Central memory CD4-positive, alpha-beta T cell (primary cell): ENCODE measurements at places on chromosomes 5 and 9.

DNA sequence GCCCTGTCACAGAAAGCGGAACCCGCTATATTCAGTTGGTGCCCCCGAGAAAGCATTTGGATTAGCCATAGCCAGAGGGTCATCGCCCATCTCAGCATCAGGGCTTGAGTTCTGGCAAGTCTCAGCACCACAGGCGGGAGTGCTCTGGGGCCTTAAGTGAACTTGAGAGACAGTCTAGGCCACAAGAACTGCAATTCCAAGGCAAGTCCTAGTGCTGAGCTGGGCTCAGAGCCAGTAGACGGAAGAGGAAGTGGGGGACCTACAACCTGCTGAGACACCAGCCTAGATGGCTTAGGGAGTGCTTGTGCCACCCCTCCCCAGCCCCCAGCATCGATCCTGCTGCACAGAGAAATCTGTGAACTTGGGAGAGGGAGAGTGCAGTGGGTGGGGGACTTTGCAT is 594.9 kb downstream of the CCDC171 start:
- no peak for DNase-seq

- DNase-seq: no peak
Measured at GRCh38 chr5:111480346-111480745, 32.0 kb downstream of the STARD4 start.

DNA sequence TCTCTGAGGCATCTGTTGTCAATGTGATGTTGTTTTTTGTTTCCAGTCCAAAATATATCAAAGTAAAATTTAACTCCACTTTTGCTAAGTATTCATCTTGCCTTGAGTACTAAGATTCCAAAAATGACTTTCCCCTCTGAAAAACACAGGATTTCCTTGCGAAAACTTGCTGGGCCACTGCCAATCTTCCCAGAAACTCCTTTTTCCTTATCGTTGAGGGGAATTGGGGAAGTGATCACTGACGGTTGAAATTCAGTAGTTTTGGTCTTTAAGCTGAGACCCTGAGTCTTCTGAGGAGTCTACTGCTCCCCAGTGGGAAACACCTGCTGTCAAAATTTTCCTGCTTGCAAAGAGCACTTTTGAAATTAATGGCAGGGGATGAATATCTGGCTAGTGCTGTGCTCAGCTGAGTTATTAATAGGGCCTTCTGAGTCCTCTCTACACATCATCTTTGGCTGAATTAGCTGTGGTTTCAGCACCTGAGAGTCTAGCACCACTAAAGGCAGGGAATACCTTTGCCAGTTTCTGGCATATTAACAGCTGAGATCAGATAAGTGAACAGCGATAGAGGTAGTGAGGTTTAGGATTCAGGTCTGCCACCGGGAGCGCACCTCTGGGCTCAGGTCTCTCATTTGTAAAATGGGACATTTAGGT is 18.0 kb downstream of the TLR4 start:
- DNase-seq: no peak

DNA sequence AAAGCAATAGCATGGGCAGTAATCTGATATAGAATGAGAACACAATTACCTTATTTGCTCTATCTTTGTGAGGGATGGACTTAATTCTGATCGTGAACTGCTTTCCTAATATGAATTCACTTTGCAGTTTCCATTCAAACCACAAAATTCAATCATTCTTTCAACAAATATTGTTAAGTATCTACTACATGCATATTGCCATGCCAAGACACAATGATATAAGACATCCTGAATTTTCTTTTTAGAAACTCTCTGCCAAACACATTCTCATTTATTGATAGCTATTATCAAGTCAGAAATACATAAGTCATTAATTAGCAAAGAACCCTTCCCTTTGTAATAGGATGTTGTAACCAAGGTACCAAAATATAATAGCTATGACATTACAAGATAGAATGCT is 121.6 kb upstream of the TARS1 start:
- no peak for DNase-seq

DNA sequence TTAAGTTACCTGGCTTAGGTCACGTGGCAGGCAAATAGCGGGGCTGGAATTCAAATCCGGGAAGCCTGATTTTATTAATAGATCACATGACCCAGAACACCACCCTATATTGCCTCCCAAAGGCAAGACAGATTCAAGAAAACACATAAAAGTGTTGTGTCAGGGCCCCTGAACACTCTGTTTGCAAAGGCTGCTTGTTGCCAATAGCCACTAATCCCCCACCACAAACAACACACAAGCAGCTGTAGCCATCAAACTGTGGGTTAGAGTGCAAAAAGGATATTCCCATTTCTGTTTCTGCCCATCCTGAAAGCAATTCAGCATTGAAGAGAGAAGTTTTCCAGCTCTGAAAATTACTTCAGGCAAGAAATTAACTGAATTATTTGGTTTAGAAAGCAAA is 358.9 kb upstream of the RFX3 start:
- DNase-seq: no peak

DNA sequence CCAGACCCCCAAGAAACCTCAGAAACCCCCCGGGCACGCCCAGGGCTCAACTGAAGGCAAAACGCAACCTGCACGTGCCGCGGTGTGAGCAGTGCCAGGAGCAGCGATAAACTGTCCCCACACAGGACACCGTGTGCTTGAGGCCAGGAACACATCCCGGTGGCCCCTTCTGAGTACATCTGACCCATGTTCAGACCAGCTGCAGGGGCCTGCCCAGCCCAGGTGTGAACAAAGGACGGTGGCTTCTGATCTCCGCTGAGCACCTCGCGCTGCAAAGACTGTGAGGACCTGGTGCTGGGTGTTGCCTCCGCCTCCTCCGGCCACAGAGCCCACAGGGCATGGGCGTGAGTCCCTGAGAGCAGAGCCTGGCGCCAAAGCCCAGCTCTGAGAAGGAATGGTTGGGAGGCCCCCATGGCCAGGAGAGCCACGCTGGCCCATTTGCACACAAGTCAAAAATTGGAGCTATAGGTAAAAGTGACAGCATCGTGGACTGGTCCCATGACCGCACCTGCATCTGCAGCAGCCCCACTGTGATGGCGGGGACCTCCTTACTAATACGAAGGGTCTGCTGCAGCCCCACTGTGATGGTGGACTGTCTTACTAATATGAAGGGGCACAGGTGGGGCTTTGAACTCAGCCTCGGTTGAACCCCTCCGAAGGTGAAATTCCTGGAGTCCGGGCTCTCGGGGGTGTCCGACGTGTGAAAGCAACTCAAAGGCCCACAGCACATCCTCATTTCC is 31.5 kb downstream of the NDUFS6 start:
- no peak for DNase-seq

- DNase-seq: no peak
Measured at GRCh38 chr5:116696366-116696765, 121.7 kb upstream of the SEMA6A start.

DNA sequence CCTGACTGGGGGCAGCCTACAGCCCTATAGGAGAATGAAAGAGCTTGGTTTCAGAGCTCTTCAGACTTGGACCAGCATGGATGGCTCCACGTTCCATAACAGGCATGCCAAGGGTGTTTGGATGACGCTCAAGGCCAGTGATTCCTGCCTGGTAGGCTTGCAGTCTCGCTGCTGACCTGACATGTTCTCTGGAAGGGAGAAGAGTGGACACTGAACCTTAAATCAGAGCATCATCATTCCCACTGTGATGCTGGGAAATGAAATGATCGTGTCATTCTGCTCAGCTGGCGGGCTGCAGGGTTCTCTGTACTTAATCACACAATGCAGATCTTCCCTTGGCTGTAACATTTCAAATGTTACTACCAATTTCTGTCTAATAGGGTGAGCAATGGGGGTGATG is 57.0 kb downstream of the CFAP90 start:
- DNase-seq: no peak

DNA sequence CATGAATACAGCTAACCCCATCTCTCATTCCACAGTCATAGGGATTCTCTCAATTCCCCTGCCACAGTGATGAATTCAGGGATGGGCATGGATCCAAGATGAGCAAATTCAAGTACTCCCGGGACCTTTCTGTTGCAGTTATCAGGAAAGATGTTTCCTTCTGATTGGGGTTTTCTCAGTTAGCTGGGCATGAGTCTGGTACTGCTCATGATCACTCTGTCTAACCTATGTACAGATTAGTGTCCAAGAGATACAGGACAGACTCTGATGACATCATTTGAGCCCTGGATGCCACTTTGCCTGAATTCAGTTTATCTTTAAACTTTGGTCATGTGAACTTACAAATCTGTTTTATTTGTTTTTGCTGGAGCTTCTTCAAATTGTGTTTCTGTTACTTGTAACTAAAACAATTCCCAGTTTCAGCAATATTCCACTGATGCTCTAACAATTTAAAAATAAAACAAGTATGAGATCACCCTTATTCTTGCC is 257.7 kb upstream of the KLF9 start:
- no peak for DNase-seq

DNA sequence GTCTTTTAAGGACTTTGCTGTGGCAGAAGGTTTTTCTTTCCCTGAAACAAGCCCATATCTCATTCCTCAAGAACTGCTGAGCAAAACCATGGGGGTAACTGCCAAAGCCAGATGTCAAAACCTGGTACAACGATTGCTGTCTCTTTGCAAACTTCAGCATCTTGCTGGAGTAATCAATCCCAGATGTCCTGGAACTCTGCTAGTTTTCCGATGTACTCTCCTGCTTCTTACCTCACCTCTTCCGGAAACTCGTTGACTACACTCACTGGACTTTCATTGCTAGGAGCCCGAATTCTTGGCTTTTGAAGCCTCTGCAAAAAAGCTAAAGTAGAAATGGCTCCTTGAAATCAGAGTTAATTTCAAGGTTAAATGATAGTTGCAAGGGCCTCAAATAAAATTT is 23.3 kb downstream of the RAD1 start:
- DNase-seq: no peak

DNA sequence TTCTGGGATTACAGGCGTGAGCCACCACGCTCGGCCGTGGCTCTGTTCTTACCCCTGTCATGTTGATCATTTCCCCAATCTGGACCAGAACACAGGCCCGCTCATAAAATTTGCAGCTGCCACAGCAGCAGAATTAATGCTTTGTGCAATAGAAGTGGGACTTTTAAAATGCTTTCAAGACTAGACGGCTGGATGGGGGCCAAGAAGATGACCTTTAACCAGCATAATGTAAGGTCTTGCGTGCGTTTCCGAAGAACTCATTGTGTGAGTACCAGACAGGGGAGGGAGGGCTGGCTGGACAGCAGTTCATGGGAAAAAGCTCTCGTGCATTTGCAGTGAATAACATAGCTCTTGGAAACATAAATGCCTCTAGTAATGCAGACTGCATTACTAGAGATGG is 3.5 kb upstream of the WDR38 start:
- DNase-seq: no peak

DNA sequence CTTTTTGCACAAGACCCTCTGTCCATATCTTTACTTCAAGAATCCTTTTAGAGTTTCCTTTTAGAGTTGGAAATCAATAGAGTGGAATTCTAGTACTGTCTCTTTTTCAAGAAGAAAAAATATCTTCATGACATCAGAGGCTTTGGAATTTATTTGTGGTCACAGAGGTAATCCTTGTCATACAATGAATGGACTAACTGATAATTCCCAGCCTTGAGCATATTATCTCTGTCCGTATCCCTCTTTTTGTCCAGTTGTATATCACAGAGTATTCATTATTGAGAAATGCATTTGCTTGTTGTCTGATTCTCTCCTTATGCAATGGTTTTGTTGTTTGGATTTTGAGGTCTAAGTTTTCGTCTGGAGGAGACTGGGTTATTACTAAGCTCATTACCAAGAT is 82.0 kb upstream of the HAPLN1 start:
- no peak for DNase-seq

DNA sequence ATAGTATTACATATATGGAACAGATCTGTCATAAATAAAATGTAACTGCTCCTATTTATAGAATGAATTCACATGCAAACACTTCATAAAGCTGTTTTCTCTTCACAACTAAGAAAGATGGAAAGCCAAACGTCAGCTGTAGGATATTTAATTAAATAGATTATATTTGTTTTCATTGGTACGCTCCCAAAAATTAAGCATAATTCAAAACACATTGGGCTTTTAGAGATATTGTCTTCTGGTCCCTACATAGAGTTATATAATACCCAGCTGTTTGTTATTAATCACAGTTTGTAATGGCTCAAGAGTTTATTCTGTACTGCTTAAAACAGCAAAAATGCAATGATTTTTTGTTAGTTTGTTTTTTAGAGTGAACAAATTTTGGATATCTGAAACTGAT is 61.2 kb downstream of the MRPS30 start:
- no peak for DNase-seq

DNA sequence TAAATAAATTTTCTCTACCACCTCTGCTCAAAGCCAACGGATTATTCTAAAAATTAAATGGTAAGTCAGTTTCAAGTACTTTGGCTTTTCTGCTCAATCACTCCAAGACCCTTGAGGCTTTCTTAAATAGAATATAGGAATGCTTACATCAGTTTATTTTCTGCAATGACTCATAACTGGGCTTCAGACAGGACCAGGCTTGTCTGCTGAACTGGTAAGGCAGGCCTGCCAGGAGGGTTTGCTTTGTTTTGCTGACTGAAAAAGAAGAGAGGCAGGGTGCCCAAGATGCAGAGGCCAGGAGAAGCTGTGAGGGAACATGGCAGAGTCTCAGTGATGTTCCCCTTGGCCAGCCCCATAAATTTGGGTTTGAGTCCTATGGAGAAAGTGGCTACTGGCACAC is 60.3 kb upstream of the EPB41L4A start:
- no peak for DNase-seq

- DNase-seq: no peak
Measured at GRCh38 chr5:115461093-115461492, 83.5 kb downstream of the FEM1C start.

GRCh38 chr9:113901221-113901688 is 25.1 kb downstream of the ZNF618 start:
- DNase-seq: no peak
